ENCODE measurements at places on chromosomes 1 and 21.

DNA sequence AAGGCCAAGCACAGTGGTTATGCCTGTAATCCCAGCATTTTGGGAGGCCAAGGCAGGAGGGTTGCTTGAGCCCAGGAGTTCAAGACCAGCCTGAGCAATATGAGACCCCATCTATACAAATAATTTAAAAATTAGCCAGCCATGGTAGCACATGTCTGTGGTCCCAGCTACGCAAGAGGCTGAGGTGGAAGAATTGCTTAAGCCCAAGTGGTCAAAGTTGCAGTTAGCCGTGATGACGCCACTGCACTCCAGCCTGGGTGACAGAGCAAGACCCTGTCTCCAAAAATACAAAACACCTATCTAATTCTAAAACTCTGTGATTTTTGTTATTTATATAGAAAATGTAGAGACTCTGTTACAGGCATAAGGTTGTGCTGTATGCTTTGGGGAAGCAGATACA, 44.2 kb upstream of the ZYG11A start:
- no peak for DNase-seq

GRCh38 chr1:94962409-94963265, 35.7 kb upstream of the CNN3 start:
- peak; percentile 51 for DNase-seq

- no peak for DNase-seq
Observed at GRCh38 chr1:112954017-112954650, 1.9 kb downstream of the SLC16A1 start.

DNA sequence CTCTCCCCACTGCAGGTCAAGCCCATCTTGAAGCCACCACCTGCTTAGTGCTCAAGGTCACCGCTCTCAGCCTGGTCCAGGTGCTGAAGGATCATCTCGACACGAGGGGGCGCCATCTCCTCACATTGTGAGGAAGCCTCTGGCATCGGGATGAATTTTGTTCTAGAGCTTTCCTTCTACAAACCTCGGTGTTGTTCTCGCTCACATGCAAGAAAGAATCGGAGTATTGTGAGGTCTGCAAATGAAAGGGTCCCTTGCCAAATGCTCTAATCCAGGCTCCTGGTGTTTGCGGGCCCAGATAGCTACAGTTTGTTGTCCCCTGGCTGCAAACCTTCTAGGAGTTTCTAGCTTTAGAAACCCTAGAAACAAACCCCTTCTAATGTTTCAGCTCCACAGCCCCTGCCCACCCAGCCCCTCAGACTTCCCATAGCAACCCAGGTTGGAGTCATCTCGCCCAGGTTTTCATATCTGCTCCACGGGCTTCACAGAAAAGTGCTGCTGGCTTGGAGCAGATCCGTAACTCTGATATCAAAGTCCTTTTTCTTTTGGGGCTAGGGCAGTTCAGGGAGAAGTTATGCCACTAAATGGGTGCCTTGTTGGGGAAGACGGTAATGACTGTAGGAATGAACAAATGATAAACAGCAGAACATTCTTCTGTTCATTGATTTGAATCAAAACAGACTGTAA, 8.6 kb upstream of the ATP5PO start:
- peak; percentile 88 for DNase-seq

DNA sequence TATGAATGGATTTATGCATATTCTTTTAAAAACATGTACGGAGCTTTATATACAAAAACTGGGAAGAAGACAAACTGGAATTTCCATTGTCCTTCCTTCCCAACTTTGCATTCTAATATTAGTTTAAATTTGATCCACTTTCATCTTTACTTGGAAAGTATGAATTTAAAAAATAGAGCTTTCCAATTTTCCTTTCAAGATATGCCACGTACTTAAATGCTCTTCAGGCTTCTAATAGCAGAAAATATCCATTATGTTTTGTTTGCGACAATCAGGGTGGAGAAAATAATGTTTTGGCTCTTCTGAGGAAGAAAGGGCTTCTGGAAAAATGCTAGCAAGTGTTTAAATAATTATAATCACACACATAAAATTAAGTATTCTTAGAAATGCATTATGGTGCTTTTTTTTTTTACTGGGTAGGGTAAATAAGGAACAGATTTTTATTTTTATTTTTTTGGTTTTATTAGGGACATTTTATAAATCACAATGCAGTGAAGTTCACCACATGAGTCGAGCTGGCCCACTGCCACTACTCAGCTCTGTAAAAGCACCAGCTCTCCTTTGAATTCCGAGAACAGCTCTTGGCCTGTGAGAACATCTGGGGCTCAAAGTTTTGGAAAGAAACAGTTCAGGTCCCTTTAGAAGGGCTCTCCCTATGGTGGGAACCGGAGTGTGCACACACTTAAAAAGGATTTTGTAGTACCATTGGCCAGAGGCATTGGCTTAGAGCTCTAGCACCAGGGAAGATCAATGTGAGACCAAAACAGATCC, 287.4 kb upstream of the LYPLAL1 start:
- DNase-seq: no peak

GRCh38 chr1:87956750-87957149, 628.1 kb downstream of the LMO4 start:
- no peak for DNase-seq

DNA sequence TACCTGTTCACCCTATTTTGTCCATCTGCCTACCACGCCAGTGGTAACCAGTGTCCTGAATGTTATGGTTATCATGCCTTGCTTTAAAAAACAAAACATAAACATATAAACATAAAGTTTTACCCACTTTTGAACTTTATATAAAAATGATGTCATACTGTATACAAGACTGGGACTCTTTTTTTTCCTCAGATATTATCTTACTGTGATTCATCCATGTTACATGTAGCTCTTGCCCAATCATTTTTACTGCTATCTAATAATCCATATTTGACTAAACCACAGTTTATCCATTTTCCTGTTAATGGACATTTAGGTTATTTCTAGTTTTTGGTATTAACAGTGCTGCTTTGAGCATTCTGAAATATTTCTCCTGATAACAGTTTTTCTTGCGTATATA, 78.8 kb downstream of the GPR161 start:
- no peak for DNase-seq

- no peak for DNase-seq
Observed at GRCh38 chr1:179590671-179591070, 961 bp upstream of the TDRD5 start.

- DNase-seq: no peak
Observed at GRCh38 chr1:235933017-235933765, 66.5 kb upstream of the LYST start.

DNA sequence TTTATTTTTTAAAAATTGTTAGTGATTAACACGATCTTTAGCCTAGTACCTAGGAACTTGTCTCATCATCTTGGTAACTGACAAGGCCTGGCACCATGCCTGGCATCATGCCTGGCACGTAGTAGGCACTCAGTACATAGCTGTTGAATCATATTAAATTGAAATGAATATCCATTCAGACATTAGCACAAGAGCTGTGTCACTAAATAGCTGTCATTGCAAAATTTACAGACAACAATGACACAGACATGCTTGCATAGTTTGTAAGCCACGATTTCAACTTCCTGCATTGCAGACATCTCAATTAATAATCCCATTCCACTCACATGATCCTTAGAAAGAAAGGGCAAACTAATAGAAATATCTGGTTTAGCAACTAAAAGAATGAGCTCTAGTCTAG, 15.4 kb upstream of the PHACTR4 start:
- no peak for DNase-seq

DNA sequence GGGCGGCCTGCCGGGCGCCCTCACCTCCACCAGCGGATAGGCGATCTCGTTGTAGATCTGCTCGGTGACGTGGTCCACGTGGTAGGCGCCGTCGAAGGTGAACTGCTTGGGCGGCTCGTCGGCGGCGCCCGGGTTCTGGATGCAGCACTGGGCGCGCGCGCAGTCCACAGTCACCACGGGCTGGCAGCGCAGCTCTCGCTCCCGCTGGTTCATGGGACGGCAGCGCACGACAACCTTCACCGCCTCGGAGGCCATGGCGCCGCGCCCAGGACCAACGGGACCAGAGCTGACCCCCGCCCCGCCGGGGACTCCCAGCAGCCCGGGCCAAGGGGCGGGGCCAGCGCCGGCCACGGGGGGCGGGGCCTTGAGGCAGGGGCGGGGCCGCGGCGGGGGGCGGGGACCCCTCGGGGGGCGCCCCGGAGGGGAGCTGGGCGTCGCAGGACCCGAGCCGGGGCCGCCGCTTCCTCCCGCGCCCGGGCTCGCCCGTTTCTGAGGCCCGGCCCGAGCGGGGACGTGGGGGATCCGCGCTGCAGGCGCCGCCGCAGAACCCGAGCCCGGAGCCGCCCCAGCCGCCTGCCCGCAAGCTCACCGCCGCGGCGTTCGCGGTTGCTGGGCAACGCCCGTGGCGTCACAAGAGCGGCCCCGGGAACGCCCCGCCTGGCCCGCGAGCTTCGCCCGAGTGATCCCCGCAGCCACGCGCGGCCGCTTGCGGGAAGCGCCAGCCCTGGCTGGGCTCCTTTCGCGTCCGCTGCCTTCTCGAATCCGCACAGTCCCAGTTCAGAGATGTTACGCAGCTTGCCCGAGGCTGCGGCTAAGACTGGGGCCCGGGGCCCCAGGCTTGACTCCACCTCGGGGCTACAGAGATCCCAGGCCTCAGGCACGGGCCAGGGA, at the start of gene KIF17:
Gene KIF17 (minus strand): TSS at position 556 of the 891 bp plus-strand sequence. CDS start 301 bp downstream, at position 255.
- peak; percentile 64 for DNase-seq

- DNase-seq: no peak
Observed at GRCh38 chr21:33075128-33075527, 5.2 kb downstream of the OLIG1 start.

DNA sequence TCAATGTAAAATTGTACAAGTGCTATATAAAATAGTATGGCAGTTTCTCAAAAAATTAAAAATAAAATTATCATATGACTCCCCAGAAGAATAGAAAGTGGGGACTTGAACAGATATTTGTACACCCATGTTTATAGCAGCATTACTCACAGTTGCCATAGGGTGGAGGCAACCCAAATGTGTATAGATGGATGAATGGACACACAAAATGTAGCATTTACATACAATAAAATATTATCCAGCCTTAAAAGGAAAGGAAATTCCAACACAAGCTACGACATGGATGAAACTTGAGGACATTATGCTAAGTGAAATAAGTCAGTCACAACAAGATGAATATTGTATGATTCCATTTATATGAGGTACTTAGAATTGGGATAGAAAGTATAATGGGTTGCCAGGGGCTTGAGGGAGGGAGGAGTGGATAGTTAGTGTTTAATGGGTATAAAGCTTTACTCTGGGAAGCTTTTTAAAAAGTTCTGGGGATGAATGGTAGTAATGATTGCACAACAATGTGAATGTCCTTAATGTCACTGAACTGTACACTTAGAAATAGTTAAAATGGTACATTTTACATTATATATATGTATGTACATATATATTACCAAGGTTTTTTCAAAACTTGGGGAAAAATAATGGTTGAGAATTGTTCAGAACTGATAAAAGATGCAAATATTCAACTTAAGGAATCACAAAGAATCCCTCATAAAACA, 53.0 kb upstream of the ADORA3 start:
- no peak for DNase-seq

DNA sequence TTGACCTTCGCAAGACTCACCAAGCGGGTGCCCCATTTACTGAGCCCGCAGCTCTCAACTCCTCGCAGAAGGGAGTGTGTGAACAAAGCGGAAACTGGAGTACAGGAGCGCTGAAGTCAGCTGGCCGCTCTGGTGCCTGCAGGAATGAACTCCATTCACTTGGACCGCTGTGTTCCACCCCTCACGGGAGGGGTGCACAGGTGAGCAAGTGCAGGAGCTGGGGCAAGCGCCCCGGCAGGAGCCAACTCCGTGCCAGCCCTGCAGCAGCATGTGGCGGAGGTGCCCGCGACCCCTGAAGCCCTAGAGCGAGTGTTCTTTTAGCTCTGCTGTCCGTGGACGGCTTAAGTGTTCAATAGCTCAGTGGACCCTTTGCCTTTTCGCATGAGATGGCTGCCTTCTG, 471.6 kb upstream of the ADGRL4 start:
- DNase-seq: no peak

DNA sequence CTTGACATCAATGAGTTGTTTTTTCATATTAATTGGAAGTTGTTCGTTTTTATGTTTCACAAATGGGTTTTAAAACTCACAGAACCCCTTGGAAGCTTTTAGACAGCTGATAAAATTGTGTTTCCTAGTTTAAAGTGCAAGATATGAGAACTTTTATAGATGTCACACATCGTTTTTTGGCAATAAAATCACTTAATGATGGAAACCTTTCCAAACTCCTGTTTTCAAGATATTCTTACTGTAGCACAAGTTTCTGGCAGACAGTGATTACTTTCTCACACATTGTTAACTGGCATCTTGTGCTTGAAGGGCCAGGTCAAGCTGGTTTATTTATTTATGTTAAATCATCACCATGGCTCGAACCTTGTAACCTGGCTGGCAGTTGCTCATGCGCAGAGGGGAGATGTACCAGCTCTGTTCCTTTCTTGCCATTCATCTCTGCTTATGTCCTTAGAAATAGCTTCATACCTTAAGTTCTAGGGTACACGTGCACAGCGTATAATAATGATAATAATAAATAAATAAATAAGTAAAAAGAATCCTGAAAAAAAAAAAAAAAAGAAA, 10.2 kb upstream of the RCAN1 start:
- DNase-seq: no peak

DNA sequence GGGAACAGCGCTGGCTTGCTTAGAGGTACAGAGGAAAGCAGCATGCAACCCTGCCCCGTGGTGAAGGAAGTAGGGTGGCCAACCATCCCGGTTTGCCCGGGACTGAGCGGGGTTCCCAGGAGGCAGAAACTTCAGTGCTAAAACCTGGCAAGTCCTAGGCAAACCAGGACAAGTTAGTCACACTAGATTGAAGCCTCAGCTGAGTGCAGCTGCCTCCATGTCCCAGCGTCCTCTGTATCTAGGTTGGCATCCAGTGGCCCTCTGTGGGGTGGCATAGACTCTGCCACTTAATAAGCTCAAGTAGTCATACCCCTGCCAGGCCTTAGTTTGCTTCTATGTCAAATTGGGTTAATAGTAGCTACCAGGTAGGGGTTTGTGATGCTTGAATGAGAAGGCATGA, 67.1 kb downstream of the ATP2B4 start:
- no peak for DNase-seq

- peak; percentile 60 for DNase-seq
Observed at GRCh38 chr1:27348861-27349783, 7.3 kb downstream of the SYTL1 start.

- no peak for DNase-seq
Observed at GRCh38 chr1:94988356-94988755, 61.4 kb upstream of the CNN3 start.

DNA sequence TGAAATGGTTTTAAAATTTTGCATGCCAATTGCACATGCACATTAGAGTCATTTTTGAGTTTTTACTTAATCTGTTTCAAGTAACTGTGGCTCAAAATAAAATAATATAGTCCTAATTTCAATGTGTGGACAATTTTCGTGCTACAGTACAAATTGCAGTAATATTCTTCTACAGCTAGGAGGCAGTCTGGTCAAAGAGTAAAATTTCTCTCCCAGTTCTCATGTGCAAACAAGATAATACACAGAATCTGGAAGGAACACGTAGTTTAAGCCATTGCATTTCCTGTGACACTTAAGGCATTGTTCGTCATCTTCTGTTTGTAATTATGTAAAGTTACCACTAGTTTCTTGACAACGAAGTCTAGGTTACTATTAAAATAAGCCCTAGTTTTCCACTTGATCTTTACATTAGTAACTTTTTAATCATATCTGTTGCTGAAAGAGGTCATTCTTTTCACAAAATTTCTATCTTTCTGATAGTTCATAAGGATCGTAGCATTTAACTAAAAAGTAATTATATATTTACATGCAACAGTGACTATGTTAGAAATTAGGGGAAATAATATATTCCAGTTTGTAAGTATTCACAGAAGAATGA, 28.9 kb downstream of the ODR4 start:
- peak; percentile 86 for DNase-seq
